ENCODE measurements at places on chromosomes 7 and 10.

DNA sequence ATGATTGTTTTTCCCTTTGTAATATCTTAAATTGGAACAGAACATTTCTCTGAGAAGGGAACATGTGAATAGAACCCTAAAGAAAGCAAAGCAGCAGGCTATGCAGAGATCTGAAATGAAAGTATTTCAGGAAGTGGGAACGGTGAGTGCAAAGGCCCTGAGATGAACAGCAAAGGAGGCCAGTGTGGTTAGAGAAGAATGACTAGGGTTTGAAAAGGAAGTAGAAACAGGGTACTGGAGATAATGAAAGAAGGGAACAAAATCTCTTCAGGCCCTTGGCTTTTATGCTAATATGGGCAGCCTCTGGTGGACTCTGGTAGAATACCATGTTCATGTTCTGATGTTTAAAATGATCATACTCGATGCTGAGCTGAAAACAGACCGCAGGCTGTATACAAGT is 22.2 kb downstream of the ARHGAP21 start:
- DNase-seq: no peak

DNA sequence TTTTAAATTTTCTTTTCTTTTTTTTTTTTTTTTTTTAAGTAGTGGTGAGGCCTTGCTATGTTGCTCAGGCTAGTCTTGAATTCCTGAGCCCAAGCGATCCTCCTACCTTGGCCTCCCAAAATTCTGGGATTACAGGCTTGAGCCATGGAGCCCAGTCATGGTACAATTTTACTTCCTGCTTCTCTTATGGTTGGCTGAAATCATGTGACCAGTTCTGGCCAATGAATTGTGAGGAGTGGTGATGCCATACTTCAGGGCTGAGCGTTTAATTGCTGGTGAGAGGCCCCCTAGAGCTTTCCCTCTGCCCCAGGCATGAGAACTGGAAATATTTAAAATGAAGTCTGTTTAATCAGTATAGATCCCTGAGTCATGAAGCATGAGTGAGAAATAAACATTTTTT is 22.2 kb upstream of the BAIAP2L1 start:
- DNase-seq: no peak

DNA sequence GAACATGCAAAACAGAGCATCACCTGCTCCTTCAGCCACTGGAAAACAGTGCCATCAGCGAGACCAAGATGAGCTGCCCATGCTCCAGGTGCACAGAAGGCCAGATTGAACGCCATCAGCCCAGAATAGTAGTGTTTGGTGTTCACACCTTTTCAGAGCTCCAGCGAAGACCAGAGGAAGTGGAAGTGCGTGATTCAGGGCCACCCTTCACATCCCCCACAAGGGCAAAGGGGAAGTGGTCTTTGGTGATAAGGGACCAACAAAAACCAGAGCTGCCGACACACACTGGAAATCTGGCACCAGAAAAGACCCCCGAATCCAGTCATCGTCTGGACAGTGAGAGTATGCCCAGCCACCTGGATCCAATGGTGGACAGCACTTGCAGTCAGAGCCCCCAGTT is 29.5 kb upstream of the TMEM72 start:
- no peak for DNase-seq

DNA sequence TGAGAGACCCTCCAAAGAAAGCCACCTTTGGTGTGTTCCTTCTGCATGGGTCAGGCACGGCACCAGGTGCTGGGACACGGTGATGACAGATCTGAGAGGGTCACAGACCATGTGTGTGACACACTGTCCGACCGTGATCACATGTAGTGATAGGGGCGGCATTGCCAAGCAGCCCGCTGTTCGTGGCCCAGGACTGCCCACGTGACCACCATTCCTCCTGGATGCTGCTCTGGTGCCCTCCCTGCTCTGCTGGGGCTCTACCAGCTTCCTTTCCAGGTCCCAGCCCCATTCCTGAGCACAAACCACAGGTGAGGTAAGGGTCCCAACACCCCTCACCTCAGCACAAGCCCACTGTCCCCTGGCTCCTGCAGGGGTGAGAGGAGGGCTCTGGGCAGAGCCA is 10.1 kb upstream of the SLC18A3 start:
- no peak for DNase-seq

GRCh38 chr7:133217773-133218172 is 35.1 kb upstream of the EXOC4 start:
- DNase-seq: no peak

GRCh38 chr7:84251277-84251781 is 56.7 kb upstream of the SEMA3A start:
- no peak for DNase-seq

- no peak for DNase-seq
Measured at GRCh38 chr10:21831986-21832820, 171.3 kb downstream of the DNAJC1 start.

- no peak for DNase-seq
Measured at GRCh38 chr7:18345641-18346234, 149.8 kb upstream of the HDAC9 start.

DNA sequence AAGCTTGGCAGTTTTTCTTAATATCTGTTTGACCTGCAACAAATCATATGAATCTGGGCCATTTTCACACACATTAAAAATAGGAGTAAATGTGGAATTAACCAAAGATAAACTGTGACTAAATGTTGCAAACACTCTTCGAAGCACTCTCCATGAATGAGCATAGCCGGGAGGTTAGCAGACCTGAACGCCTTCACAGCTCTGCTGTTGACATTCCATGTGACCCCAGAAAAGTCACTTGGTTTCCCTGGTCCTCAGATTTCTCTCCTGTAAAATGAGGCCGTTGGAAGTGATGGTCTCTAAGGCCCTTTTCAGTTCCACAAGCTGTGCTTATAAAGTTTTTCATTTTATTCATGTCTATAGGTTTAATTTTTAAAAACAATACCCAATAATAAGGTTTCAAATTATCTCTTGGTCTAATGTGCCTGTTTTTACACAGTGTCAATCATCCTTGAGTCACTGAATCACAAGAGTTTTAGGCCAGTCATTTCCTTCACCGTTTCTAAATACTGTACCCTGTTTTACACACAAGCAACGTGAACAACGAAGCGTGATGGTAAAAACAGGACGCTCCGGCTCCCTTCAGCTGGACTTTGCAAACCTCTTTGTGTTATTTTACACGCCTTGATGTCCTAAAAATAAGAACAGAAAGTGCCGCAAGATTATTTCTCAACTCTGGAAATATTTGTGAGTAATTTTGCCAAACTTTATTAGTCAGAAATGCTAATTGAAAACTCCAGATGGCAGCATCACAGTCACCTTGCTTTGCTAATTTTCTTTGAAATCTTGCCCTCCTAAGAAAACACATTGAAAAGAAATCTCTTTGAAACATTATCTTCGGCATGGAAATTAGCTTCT is 38.6 kb upstream of the MET start:
- DNase-seq: no peak

DNA sequence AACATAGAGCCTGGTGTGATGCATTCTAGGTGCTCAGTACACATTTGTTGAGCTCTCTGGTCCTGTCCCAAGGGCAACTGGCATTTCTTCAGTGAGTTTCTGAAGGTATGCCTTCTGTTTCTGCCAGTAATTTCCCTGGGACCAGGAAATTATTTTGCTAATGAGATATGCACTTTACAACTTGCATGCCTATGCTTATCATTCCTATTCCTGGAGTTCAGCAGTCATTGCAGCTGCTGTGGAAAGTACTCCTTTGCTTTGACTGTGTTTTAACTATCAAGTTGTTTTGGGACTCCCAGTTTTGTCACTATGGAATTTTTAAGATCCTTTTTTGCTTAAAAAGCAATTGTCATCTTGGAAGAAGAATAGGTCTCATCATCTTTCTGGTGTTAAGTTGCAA is 283.0 kb downstream of the BBS9 start:
- no peak for DNase-seq

GRCh38 chr7:73866446-73866767 is 5.4 kb downstream of the TMEM270 start:
- no peak for DNase-seq

- no peak for DNase-seq
Measured at GRCh38 chr10:124152139-124153022, 59.0 kb upstream of the CHST15 start.

DNA sequence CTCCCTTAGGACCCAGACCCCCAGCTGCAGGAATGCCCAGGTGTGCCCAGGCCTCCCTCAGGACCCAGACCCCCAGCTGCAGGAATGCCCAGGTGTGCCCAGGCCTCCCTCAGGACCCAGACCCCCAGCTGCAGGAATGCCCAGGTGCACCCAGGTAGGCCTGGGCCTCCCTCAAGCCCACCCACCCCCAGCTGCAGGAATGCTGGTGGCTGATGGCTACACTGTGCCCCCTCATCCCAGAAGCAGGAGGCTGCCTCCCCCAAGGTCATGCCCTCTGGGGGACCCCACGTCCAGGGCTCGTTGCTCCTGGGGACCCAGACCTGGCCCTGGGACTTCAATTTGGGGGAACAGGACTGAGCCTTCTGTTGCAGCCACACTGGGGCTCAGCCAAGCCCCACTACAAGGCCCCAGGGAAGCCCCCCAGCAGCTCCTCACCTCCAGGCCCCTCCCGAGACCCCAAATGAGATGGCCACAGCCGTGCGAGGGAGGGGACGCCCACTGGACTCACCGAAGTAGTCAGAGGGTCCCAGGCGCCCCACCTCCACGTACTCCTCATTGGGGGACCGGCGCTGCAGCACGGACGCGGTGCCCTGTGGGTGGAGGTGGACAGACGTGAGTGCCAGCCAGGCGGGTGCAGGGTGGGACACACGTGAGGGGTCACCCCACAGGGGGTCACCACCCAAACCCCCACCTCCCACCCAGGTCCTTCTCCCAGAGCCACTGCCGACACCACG is 31.4 kb upstream of the PDGFA start:
- no peak for DNase-seq

GRCh38 chr7:46357290-46357689 is 436.2 kb upstream of the IGFBP3 start:
- DNase-seq: no peak

- DNase-seq: no peak
Measured at GRCh38 chr10:101453318-101453717, 99.4 kb downstream of the BTRC start.

- DNase-seq: no peak
Measured at GRCh38 chr10:119521443-119522204, 20.9 kb downstream of the RGS10 start.

GRCh38 chr7:135714534-135715009 is 13.4 kb downstream of the SLC13A4 start:
- no peak for DNase-seq

GRCh38 chr10:95613330-95613729 is 43.2 kb downstream of the ALDH18A1 start:
- no peak for DNase-seq

DNA sequence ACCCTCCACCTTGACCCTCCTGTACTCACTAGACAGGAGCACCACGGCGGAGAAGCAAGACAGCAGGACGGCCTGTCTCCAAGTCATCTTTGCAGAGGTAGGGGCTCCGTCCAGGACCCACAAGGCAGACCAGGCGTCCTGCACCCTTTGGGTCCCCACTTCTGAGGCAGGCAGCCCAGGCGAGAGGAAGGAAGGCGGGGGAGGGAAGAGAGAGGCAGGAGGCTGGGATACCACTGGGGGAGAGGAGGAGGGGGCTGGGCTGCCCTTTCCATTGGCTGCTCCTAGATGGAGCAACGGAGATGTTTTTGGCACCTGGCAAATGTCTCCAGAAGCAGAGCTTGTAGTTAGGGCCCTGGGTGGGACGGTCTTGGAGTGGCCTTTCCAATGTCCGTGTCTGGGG is at the start of gene UCMA:
Gene UCMA, minus strand, starts transcription at position 203 of the 400 bp plus-strand sequence. Its CDS starts 116 bp downstream, at position 87.
- DNase-seq: no peak

DNA sequence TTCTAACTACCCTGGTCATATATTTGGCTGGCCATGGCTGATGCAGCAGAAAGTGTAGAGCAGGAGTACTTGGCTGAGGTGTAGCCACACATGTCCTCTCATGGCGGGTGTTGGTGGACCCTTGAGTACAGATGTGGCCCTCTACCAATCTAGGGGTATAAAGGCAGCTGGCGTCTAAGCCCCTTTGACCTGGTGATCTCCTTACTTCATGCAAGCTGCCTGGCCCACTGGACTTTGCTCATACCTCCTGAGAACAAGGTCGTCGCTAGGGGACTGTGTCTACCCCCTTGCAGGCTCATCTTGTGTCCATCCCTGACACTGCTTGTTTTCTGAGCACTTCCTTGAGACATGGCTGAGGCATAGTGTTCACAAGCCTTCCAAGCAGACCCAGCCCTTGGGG is 287.8 kb downstream of the RPS24 start:
- no peak for DNase-seq

GRCh38 chr7:137636376-137636775 is 210.4 kb downstream of the DGKI start:
- no peak for DNase-seq

- DNase-seq: no peak
Measured at GRCh38 chr7:49703337-49703736, 70.1 kb upstream of the VWC2 start.
